ENCODE measurements at places on chromosomes 11 and 22.

GRCh38 chr22:44975427-44976262 is 34.2 kb downstream of the PHF21B start:
- peak; percentile 63 for DNase-seq

- DNase-seq: no peak
Observed at GRCh38 chr11:129947474-129947873, 52.1 kb upstream of the NFRKB start.

GRCh38 chr11:122178795-122179194 is 62.8 kb upstream of the BLID start:
- DNase-seq: no peak

- DNase-seq: no peak
Observed at GRCh38 chr11:95398437-95399112, 167.6 kb upstream of the SESN3 start.

DNA sequence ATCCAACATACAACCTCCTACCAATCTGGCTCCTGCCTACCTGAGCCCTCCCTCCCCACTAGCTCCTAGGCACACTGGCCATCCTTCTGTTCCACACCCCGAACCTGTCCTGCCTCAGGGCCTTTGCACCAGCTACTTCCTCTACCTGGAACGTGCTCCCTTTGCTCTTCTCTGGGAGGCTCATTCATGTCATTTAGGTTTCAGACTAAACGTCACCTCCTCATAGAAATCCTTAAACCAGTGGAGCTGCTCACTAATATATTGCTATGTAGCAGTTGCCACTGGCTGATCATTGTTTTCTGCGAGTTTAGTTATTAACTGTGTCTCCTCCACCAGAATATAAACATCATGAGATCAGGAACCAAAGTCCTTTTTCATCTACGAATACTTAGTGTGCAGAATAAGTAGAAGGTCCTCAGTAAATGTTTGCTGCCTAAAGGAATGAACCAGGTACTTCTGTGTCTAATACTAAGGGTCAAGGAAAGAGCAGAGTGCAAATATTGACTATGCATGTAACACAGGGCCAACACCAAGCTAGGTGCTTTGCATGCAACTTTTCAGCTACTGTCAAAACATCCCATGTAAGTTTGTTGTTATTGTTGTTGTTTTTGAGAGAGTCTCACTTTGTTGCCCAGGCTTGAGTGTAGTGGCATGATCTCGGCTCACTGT is 277.6 kb upstream of the SYN3 start:
- no peak for DNase-seq

GRCh38 chr11:54927704-54928103 is 221.1 kb downstream of the OR4A5 start:
- no peak for DNase-seq

DNA sequence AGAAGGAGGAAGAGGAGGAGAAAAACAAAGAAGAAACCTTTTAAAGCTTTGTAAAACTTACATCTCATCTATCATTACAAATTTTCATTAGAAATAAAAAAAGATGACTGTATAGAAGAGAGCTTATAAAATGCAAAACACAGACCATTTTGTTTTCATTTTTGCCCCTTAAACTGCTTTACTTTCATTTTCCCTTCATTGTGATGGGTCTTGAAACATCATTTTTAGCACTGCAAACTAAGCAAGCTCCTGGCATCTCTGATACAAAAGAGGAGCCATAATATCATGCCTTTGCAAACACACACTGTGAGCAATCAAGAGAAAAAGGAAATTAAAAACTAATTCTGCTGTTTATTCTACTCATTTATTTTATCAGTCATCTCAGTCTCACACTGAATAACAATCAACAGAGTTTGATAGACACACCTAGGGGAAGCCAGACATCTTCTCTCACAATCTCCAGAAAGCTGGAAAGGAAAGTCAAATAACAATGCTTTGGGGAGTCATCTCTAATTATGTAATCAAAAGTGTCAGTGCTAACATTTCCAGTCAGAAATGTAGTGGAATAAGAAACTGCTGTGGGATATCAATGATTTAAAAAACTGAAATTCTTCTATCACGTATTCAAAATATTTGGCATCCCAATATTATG is 467.7 kb upstream of the FAT3 start:
- DNase-seq: no peak

- DNase-seq: no peak
Observed at GRCh38 chr22:49302150-49302460, 525.6 kb downstream of the BRD1 start.

GRCh38 chr22:42680648-42681047 is 31.5 kb upstream of the CYB5R3 start:
- DNase-seq: peak; percentile 78

GRCh38 chr11:110305169-110306018 is 9.0 kb upstream of the RDX start:
- DNase-seq: no peak
